A549 treated with dexamethasone at 1 μM for 4 hours (cell line): ENCODE measurements at places on chromosomes 3 and 15. TPM values are rescaled to one million over a fixed set of nuclear protein-coding genes. Genes with fewer than 3 reads are reported as not detected.

CHL1 gene
- total RNA-seq = 0.06 to 0.09 TPM in 2 of 5 replicates, not detected in the others

SIDT1 gene
- total RNA-seq = 0.29 to 0.53 TPM (median 0.49 TPM) in 5 replicates

CCDC13 gene
- total RNA-seq = 0.39 to 0.61 TPM (median 0.50 TPM) in 5 replicates

TMEM108 gene
- total RNA-seq = 0.09 TPM in 1 of 5 replicates, not detected in the others

CXCR6 gene
- not detected in 5 replicates for total RNA-seq

ARPP21 gene
- total RNA-seq = 0.02 to 0.19 TPM (median 0.03 TPM) in 5 replicates

GRIP2 gene
- total RNA-seq = 0.55 to 1.6 TPM (median 1.2 TPM) in 5 replicates

CCR8 gene
- total RNA-seq = not detected in 5 replicates

LRTM1 gene
- not detected in 5 replicates for total RNA-seq

MELTF gene
- total RNA-seq = 40.5 to 63.5 TPM (median 53.3 TPM) in 5 replicates

B3GALNT1 gene
- 0.06 to 0.27 TPM (median 0.22 TPM) in 5 replicates for total RNA-seq

PLA1A gene
- 0.22 to 0.44 TPM (median 0.31 TPM) in 5 replicates for total RNA-seq

CIB2 gene
- 27.4 to 28.1 TPM (median 27.9 TPM) in 5 replicates for total RNA-seq

CA12 gene
- total RNA-seq = 162 to 219 TPM (median 203 TPM) in 5 replicates

KBTBD8 gene
- total RNA-seq = 0.52 to 0.85 TPM (median 0.70 TPM) in 5 replicates

LMAN1L gene
- 0.04 TPM in 1 of 5 replicates, not detected in the others for total RNA-seq

CLSTN2 gene
- 0.02 to 0.07 TPM (median 0.06 TPM) in 5 replicates for total RNA-seq

ECE2 gene
- not detected in 5 replicates for total RNA-seq

GUCA1C gene
- total RNA-seq = not detected in 5 replicates
